Mucosa of gallbladder (tissue), 1 donor: ENCODE measurements at places on chromosomes 11 and 22. TPM values are rescaled to one million over a fixed set of nuclear protein-coding genes. Genes with fewer than 3 reads are reported as not detected.
A peak's percentile ranks its signal among the peaks of the same experiment; 100 is the strongest.

- DNase-seq, result no peak
Measured at GRCh38 chr22:31295360-31295759, 3.1 kb upstream of the PIK3IP1 start.

DNA sequence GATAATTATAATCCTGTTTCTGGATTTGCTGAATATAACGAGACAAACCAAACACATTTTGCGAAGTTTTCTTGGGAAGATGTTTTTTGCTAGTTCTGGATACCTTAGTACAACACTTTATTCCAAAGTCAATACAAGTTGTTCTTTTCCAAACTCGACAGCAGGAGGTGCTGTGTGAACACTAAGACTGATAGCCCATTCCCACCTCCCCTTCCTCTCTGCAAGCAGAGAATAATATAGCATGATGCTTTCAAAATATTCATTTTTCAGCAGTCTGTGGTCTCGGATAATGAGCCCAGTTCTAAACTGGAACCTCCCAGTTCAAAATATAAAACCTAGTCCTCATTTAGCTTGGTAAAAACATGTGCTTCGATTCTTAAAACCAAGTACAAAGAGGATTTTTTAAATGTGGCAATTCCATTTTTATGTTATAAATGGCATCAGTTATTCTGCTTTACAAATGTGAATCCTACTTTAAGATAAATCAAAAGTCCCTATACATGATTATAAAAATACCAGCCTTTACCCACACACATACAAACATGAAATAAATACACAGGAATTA lies 129.1 kb downstream of the DCDC1 start:
- DNase-seq, result no peak

The SNX32 gene
- 1.4 TPM for total RNA-seq

DNA sequence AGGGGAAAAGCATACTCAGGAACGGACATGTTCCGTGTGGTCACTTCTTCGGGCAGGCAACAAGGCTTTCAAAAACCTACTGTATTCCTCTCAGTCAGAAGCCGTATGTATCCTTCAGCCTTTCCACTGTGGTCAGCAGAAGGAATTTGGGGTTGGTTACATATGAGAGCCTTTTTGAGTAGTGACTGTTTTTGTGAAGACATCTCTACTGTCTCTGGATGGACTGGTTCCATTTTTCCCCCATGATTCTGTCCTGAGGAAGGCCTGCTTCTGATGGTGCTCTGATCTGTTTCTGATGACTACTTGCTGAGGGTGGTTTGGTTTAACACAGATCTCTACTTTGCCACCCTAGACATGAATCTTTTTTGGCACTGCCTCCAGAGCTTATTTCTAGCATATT lies 63.7 kb upstream of the HORMAD2 start:
- no peak for DNase-seq

GRCh38 chr22:46121079-46121478 lies 29.2 kb upstream of the PPARA start:
- no peak for DNase-seq

DNA sequence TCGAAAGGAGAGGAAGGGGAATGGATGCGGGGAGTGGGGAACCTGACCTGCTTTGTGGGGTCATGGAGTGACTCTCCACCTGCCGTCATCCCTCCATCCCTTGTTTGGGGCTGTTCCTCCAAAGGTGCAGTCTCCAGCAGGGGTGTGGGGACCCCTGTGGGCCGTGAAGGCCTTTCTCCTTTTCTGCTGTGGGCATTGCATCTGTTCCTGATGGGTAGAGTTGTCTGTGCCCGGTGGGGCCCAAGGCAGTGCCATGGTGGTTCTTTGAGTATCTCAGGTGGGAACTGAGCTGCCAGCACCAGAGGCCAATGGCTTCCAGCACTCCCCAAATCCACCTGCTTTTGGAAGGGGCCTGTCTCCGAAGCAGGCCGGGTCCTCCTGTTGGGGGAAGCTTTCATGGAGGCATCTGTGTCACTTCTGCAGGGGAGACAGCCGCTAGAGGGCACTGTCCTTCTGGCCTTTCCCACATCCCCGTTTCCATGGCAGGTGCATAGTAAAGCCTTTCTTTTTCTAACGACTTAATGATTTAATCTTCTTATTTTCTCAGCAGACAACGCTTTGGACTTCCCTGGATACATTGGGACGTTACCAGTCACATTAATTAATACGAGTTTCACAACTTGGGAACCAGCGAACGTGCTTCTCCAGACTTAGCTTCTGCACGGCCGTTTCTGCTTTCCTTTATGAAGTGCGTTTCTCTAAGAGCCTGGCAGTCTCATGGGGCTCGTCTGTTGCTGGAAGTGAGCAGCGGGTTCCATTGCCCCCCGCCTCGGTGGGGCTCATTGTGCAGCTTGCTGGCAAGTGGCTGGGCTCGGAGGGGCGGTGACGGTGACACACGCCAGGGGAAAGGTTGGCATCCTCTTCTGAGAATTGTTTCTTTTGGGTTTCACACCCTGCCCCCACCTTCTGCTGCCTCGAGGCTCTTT lies 57.1 kb downstream of the PARVB start:
- peak; percentile 81 for DNase-seq

The CHRM1 gene
- total RNA-seq, result 0.09 TPM

GRCh38 chr11:102986815-102987214 lies 31.3 kb upstream of the MMP13 start:
- no peak for DNase-seq
